Lung microvascular endothelial cell (primary cell): ENCODE measurements at places on chromosomes 2 and 18. TPM values are rescaled to one million over a fixed set of nuclear protein-coding genes. Genes with fewer than 3 reads are reported as not detected.

Gene IL37
- not detected in 2 replicates for total RNA-seq

Gene IL36B
- total RNA-seq, result not detected in 2 replicates

Gene CEP192
- total RNA-seq, result 16.1 and 24.4 TPM in 2 replicates

Gene NAT8
- total RNA-seq, result not detected in 2 replicates

Gene ITGA4
- 0.20 and 1.5 TPM in 2 replicates for total RNA-seq

Gene STPG4
- total RNA-seq, result 0.20 TPM in 1 of 2 replicates, not detected in the other

Gene LGALSL
- total RNA-seq, result 2.4 and 2.6 TPM in 2 replicates

- no peak for DNase-seq
These were observed 146.3 kb downstream of the ANKRD44 start for GRCh38 chr2:197164141-197164754.

DNA sequence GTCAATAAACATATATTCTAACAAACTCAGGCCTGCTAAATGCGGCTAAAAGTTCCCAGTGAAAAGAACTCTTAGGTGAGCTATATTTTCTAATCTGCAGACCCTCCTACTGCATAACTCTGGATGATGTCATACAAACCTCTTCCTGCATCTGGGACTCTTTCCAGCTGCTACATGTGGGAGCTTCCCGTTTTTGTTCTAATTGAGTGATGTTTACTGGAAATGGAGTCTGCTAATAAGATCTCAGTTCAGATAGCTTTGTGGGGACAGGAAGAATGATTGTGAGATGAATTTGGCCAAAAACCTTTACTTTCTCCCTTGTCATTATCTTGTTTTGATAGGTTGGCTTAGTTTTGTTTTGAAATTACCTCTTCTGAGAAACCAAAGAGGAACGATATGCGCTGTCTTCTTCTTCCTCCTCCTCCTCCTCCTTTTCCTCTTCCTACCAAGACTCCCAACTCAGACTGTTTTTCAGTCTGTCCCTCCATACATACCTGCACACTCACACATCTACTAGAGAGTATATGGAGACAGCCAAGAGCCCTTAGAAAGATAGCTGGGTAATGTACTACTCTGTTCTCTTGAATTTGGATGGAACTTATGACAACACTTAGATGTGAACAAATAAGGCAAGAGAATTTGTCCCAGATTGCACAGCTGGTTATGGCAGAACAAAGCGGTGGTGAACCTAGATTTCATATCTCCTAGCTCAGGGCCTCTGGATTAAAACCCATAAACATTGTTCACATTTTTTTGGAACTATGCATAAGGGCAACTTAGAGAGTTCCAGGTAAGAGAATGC is 39.8 kb upstream of the AAK1 start:
- DNase-seq, result peak; percentile 96

GRCh38 chr2:152504618-152505017 is 169.6 kb downstream of the FMNL2 start:
- no peak for DNase-seq

GRCh38 chr2:207253666-207254345 is 88.1 kb upstream of the KLF7 start:
- peak; percentile 62 for DNase-seq

GRCh38 chr18:37574113-37574512 is 8.5 kb upstream of the CELF4 start:
- DNase-seq, result no peak

- no peak for DNase-seq
These were observed 524.8 kb upstream of the DSEL start for GRCh38 chr18:68041327-68041726.

- peak; percentile 91 for DNase-seq
These were observed 12.1 kb upstream of the NOSTRIN start for GRCh38 chr2:168790226-168790902.

DNA sequence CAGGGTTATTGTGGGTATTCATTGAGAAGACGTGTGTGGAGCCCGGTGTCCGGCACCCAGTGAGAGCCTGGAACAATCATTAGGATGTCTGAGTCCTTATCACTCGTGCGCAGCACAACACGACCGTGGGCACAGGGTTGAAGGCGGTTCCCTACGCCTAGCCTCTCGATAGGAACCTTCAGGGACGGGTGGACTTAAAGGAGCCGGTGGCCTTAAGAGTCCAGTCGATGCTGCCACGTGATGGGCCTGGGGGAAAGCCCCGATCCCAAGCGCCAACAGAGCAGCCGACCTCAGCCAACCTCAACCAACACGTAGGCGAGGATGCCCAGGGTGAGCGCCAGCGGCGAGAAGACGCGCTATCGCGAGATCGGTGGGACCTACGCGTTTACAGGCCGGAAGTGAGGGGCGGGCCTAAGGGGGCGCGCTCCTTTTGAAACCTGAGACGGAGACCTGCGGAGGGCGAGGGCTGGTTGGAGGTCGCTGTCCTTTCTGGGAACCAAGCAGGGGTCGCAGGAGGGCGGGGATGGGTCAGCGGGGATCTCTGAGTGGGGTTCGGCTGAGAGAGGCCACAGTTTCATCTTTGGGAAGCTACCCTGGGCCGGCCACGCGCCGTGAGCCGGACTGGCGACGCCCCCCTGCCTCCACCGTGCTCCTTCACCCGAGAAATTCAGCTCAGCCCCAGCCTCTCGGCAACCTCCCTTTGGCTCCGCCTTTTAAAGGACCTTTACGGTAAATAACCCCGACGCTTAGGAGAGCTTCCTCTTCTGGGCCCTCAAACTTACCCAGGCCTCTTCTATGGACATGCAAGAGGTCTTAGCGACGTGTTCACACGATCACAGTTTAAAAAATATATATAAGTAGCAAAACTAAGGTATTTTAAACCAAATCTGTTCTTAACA is 28.3 kb downstream of the WNT10A start:
- DNase-seq, result peak; percentile 45

DNA sequence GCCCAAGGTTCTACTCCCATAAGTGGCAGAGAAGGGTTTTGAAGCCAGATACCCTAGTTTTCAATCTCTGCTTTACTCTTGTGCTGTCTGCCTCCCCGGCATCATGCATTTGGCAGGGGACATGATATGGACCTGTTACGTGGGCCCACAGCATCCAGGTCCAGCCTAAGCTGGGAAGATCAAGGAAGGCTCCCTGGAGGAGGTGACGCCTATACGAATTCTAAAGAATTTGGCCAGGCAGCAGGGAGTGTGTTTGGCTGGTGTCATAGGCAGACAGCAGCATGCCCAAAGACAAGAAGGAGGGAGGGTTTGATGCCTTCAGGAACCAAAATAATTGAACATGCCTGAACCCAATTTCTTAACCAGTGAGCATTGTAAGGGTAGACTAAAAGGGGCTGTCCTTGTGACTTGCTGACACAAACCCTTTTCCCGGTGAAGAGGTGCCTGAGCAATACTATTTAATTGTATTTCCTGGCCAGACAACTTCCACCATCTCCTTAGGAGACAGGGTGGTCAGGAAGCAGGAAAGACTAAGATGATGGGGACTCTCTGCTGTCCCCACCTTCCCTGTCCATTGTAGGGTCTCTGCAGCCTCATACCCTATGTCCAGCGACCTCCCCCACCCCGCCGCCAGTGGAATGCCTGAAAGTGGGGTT is 21.3 kb downstream of the NRP2 start:
- peak; percentile 33 for DNase-seq

DNA sequence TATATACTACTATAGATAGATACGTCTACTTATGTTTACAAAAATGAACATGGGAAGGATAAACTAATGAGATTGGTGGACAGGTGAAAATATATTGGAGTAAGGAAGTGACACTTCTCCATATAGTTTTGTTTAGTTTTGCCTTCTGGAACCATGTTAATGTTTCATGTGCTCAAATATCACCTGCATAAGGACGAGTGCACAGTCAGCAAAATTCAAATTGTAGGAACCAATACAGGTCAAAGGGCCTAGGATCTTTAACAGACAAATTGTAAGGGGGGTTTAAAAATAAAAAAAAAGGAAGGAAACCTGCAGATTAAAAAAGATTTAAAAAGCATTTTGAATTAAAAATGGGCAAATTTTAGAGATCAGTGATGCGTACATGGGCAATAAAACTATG is 104.6 kb downstream of the CCBE1 start:
- DNase-seq, result no peak

GRCh38 chr2:7748717-7749415 is 831.7 kb downstream of the RNF144A start:
- DNase-seq, result peak; percentile 4

- no peak for DNase-seq
These were observed 324.8 kb upstream of the HS6ST1 start for GRCh38 chr2:128643221-128644065.

GRCh38 chr18:25169701-25170100 is 182.3 kb downstream of the ZNF521 start:
- DNase-seq, result no peak

- no peak for DNase-seq
These were observed 17.9 kb downstream of the SERPINB8 start for GRCh38 chr18:63987743-63988142.

DNA sequence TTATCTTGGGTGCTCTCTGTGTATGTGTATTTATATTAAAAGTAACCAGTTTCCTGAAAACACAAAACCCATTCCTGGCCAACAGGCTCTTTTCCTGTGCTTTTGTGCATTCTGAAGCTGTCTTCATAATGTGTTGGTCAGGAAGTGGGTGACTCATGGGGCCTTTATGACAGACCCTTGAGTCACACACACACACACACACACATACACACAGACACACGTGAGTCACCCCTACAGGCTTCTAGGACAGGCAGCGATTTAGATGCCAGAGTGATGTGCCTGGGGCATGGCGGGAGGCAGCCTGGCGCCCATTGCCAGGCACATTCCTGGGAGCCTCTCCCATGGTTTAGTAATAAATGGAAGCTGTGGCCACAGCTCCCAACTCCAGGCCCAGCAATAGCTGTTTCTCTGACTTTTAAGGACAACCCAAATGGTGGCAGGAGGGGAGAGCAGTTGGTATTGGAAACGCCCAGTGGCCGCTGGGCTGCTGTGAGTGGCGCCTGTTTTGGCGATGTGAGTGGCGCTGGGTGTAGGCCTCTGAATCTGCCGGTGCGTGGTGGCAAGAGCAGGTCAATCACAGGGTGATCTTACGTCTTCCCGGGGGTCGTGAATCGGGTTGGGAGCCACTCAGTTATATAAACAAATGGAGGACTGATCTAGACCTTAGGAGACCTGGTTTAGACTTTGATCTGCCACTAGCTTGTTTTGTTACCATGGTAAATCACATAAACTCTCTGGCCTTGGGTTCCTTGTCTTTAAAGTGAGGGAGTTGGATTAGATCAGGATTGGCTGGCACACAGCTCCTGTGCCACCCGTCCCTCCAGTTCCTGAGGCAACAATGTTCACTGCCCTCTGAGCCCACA is 150.7 kb upstream of the DLX2 start:
- peak; percentile 100 for DNase-seq

DNA sequence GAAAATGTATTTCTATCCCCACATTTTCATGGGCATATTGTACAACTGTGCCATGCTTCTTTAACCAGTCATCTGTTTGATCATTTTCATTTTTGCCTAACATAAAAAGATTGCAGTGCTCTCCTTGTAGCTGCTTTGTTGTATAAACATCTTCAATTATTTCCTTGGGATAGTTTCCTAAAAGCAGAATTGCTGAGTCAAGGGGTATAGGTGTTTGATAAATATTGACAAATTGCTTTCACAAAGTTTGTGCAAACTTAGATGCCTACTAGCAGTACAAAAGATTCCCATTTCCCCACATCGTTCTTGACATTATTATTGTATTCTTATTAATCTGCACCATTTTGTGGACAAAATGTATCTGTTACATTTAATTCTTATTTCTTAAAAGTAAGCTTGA is 479.6 kb downstream of the FBXO15 start:
- no peak for DNase-seq

GRCh38 chr2:188971432-188971861 is 2.7 kb upstream of the COL3A1 start:
- DNase-seq, result no peak

DNA sequence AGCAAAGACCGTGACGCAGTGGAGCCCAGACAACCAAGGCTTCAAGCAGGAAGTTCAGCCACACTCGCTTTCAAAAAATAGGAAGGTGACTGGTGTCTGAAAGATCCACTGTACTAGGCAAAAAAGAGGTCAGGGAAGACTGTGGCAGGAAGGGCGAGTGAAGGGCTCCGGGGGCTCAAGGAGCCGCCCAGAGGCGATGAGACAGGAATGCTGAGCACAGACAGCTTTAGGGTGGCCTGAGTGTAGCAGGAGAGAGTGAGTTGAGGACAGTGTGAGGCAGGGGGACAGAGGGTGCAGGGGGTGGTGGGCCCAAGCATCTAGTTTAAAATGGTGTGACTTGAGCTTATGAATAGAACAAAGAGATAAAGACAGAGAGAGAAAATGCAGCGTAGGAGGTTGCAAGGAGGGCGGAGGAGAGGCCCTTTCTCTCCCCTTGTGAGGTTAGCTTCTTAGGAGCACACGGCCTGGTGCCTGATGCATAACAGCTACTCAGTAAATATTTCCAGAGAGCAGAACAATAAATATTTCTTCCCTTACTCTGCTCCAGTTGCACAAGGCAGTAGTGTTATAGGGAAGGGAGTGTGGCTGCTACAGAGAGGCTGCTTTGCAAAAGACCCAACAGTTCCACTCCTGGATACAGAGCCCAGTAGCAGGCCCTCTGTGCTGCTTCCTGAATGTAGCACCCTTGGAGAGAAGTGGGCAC is 789.7 kb upstream of the RAB6C start:
- no peak for DNase-seq

DNA sequence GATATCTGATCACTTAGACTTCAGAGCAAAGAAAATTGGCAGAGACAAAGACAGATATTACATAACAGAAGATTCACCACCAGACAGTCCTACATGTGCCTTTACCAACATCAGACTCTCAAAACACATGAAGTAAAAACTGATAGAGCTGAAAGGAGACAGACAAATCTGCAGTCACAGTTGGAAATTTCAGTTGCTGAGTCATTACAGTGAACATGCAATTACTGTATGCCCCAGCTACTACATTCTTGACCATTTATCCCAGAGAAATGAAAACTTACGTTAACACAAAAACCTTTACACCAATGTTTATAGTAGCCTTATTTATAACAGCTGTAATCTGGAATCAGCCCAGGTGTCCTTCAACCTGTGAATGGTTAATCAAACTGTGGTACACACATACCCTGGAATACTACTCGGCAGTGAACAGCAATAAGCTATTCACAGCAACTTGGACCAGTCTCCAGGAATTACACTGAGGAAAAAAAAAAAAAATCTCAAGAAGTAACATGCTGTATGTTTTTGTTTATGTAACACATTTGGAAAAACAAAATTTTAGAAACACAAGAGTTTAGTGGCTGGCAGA is 7.5 kb upstream of the SCLY start:
- DNase-seq, result no peak

DNA sequence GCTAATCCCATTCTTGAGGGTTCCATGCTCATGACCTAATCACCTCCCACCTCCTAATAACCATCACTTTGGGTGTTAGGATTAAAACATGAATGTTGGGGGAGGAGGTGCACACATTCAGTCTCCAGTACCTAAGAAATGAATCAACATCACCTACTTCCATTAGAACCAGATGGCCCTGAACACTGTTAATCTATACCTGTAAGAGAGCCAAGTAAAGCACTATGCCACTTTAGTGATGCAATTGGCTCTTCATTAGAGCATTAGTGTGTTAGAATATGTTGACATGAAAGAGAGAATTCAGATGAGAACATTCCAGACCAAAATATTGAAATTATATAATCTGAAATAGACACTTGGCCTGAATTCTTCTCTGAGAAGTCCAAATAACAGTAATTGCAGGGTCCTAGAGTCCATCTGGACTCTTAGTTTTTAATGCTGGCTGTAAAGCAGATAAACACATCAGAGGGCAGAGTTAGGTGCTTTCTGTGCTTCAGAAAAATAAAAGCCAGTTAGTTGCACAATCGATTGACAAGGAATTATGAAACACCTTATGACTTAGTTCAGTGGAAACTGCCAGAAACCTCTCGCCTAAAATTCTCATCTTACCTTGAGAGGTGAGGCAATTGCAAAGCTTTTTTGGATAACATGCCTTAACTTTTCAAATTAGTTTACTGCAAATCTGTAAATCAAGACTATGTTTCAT is 923.7 kb downstream of the SLC4A3 start:
- no peak for DNase-seq

- no peak for DNase-seq
These were observed 335.2 kb downstream of the NUP35 start for GRCh38 chr2:183459466-183459865.
